ENCODE measurements at places on chromosomes 6 and 20. TPM values are rescaled to one million over a fixed set of nuclear protein-coding genes. Genes with fewer than 3 reads are reported as not detected.

DNA sequence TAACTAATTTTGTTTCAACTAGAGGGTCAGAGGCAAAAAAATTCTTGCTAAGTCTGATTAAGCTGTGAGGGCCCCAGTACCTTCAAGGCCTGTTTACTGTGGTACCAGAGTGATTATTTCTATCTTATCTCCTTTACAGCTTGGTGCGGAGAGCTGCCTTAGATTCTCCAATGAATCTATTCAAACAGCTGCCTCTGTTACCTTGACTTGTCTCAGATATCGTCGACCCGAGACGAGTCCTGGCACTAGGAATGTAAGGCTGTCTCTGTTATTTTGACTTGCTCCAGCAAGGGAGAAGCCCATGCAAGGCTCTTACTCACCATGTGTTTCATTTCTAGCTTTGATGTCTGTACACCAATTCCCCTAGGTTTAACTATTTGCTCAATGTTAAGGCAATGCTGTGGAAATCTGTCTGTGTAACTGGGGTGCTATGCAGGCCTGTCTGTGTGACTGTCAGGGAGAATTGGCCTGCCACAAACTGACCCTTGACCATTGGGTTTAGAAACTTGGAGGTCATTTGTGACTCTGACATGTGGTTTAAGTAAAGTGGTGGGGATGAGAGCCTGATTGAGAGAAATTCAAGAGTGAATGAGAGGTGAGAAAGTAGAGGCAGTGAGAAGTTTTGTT is 10.4 kb upstream of the FKBPL start:
- H3K4me1 ChIP-seq: no peaks in the 10 kb centered on the region
- peaks cover 6% of the 10 kb centered on the region for H3K27me3 ChIP-seq
- no peak overlapping the region for H3K27ac ChIP-seq
- no peak overlapping the region for H3K4me3 ChIP-seq
- no peaks in the 10 kb centered on the region for H3K36me3 ChIP-seq
- DNase-seq: no peak

DNA sequence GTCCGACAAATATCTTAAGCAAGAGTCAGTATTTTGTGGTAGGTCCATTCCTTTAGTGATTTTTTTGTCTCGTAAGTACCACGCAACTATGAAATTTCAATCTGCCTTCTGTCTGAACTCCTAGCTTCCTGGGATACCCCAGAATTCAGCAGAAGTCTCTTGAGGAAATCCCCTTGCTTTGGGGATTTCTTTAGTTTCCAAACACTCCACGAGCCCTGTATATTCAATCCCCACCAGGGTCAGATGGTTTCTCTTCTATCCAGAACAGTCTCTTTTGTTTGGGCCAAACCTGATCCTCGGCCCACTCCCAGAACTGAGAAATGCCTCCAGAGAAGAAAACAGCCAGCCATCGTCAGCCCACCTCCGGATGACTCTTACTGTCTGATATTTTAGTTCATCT is 113.0 kb downstream of the CHD6 start:
- H3K4me3 ChIP-seq: no peak overlapping the region
- no peak for DNase-seq
- H3K4me1 ChIP-seq: peaks cover 18% of the 10 kb centered on the region
- H3K27me3 ChIP-seq: no peaks in the 10 kb centered on the region
- H3K27ac ChIP-seq: no peak overlapping the region

DNA sequence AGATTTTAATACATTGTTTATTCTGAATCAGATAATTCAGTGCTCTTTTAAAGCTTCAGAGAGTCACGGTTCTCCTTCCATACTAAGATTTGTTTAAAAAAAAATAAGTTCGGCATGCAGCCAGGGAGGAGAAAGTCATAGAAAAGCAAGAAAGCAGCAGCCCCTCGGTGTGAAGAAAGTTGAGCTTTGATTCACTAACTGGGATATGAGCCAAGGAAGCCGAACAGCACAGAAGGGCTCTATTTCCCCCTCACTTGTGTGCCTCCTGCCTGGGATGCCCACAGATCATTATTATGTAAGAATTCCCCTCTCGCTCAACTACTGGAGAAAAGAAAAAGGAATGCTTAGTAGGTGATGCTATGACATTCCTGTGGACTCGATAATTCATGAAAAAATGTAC is 69.3 kb upstream of the SYNJ2 start:
- DNase-seq: no peak
- H3K27me3 ChIP-seq: no peaks in the 10 kb centered on the region
- peaks cover 23% of the 10 kb centered on the region for H3K4me1 ChIP-seq
- H3K36me3 ChIP-seq: peaks cover 15% of the 10 kb centered on the region

- DNase-seq: no peak
- H3K36me3 ChIP-seq: no peaks in the 10 kb centered on the region
- H3K4me3 ChIP-seq: no peak overlapping the region
- no peaks in the 10 kb centered on the region for H3K27me3 ChIP-seq
- H3K27ac ChIP-seq: no peak overlapping the region
Observed at GRCh38 chr6:119602215-119603178, 252.9 kb upstream of the MAN1A1 start.

DNA sequence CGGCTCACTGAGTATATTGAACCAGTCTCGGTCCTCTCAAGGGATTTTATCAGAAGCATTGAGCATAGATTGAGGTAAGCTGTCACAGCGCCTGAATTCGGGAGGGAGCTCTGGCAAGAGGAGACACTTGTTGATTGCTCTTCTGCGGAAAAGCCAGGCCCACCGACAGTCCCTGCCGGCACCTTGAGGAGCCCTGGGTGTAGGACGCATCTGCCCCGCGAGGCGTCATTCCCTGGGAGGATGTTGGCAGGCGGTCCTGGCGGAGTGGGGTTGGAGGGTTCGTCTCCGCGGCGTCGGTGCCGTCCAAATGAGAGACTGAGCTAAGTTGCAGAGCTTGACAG is 843 bp downstream of the FBXO9 start:
- peak; percentile 4 for DNase-seq
- H3K4me3 ChIP-seq: peak overlapping the region; percentile 100
- peak overlapping the region; percentile 55 for H3K27ac ChIP-seq
- no peaks in the 10 kb centered on the region for H3K36me3 ChIP-seq
- peaks cover 6% of the 10 kb centered on the region for H3K27me3 ChIP-seq

DNA sequence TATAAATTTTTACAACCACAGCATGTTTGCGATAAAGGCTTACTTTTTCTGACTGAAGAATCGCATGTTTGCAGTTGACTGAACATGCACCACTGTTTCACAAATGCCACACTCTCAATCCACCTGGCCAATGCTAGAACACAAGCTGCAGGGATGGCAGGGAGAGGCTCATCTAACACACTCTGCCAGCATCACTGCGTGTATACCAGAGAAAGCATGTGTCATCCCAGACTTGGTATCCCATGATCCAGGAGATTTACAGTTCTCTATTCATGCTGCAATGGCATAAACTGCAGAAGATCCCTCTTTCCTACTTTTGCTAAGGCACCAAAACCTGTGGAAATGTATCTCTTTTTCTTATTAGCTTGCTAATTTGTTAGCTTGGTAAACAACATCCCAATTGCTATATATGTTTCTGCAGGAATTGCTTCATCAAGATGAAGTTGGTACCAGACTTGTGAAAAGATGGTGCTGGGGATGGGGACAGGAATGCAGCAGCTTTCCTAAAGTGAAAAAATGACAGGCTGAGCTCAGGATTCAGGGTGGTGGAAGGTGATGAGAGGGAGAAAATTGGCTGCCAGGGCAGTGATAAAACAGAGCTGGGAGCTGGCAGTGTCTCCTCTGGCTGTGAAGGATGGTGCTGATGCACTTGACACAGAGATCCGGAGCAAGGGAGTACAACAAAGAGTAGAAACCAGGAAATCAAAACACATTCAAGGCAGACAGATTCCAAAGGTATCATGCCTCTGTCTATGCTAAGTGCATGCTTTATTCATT is 186.9 kb downstream of the HIVEP2 start:
- H3K27me3 ChIP-seq: peaks cover 2% of the 10 kb centered on the region
- no peak for DNase-seq
- H3K36me3 ChIP-seq: peaks cover 37% of the 10 kb centered on the region
- no peak overlapping the region for H3K27ac ChIP-seq
- peaks cover 8% of the 10 kb centered on the region for H3K4me1 ChIP-seq

GRCh38 chr6:52566853-52567279 is 10.0 kb downstream of the TRAM2 start:
- peaks cover 71% of the 10 kb centered on the region for H3K4me1 ChIP-seq
- no peak for DNase-seq
- H3K27me3 ChIP-seq: no peaks in the 10 kb centered on the region
- no peaks in the 10 kb centered on the region for H3K36me3 ChIP-seq

GRCh38 chr6:11163932-11164331 is 52.4 kb upstream of the ERVFRD-1 start:
- H3K27ac ChIP-seq: peak overlapping the region; percentile 69
- H3K4me1 ChIP-seq: peaks cover 6% of the 10 kb centered on the region
- peaks cover 3% of the 10 kb centered on the region for H3K36me3 ChIP-seq
- H3K27me3 ChIP-seq: peaks cover 1% of the 10 kb centered on the region
- H3K4me3 ChIP-seq: no peak overlapping the region

- no peak overlapping the region for H3K4me3 ChIP-seq
- H3K36me3 ChIP-seq: no peaks in the 10 kb centered on the region
- no peak overlapping the region for H3K27ac ChIP-seq
Observed at GRCh38 chr6:39855356-39855995, 63.3 kb downstream of the DAAM2 start.

GRCh38 chr20:63246490-63247288 is 7.6 kb downstream of the NKAIN4 start:
- no peaks in the 10 kb centered on the region for H3K27me3 ChIP-seq
- no peak overlapping the region for H3K27ac ChIP-seq
- H3K4me1 ChIP-seq: no peaks in the 10 kb centered on the region
- no peaks in the 10 kb centered on the region for H3K36me3 ChIP-seq
- no peak for DNase-seq
- no peak overlapping the region for H3K4me3 ChIP-seq

DNA sequence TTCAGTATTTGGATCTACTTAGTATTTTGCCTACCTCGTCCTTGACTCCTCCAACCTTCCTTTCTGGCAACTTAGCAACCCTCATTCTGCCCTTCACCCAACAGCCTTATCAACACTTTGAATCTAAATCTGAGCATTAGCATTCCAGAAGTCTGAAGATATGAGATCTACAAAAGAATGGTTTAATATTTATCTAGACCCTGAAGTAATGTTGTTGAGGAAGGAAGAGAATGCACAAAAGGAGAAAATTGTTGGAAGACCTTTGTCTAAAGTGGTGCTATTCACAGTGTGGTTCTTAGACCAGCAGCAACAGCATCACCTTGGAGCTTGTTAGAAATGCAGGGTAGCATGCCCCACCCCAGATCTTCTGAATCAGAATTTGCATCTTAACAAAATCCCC is 198.2 kb upstream of the PLCB4 start:
- H3K4me1 ChIP-seq: no peaks in the 10 kb centered on the region
- H3K4me3 ChIP-seq: no peak overlapping the region
- no peaks in the 10 kb centered on the region for H3K27me3 ChIP-seq
- DNase-seq: no peak
- H3K27ac ChIP-seq: no peak overlapping the region

- H3K27me3 ChIP-seq: no peaks in the 10 kb centered on the region
- peaks cover 19% of the 10 kb centered on the region for H3K36me3 ChIP-seq
- no peak for DNase-seq
- no peak overlapping the region for H3K27ac ChIP-seq
- peaks cover 4% of the 10 kb centered on the region for H3K4me1 ChIP-seq
Observed at GRCh38 chr6:158338311-158339112, 26.2 kb downstream of the TULP4 start.

DNA sequence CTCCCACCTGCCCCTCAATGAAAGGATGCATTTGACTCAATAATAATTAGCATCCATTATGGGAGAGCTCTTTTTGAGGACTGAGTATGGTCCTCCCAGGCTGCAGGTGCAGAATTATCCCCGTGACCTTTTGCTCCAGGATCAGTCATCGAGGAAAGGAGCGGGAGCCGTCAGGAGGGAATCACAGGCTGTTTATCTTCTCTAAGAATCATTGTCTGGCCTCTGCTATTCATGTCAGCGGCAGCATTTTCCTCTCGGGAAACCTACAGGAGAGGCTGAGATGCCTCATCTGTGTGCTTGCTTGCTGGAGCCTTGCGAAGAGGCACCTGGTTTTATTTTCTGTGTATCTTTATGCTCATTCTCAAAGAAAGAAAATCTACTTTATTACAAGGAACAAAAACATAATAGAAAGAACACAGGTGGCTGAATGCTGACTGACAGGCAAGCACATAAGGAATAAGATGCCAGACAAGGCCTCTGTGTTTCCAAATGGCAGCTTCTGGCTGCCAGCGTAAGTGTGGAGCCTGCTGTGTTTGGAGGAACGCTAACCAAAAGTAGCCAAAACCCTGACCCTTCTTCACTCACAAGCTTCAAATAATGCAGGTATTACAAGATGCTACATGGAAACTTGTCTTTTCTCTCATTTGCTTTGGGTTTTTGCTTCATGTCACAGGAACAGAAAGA is 539.1 kb upstream of the MARCKS start:
- no peaks in the 10 kb centered on the region for H3K36me3 ChIP-seq
- no peaks in the 10 kb centered on the region for H3K4me1 ChIP-seq
- no peaks in the 10 kb centered on the region for H3K27me3 ChIP-seq
- no peak for DNase-seq

GRCh38 chr20:17431621-17432364 is 99.4 kb downstream of the BFSP1 start:
- H3K4me1 ChIP-seq: no peaks in the 10 kb centered on the region
- no peak overlapping the region for H3K27ac ChIP-seq
- H3K27me3 ChIP-seq: peaks cover 3% of the 10 kb centered on the region
- no peak overlapping the region for H3K4me3 ChIP-seq
- peak; percentile 15 for DNase-seq
- H3K36me3 ChIP-seq: no peaks in the 10 kb centered on the region

DNA sequence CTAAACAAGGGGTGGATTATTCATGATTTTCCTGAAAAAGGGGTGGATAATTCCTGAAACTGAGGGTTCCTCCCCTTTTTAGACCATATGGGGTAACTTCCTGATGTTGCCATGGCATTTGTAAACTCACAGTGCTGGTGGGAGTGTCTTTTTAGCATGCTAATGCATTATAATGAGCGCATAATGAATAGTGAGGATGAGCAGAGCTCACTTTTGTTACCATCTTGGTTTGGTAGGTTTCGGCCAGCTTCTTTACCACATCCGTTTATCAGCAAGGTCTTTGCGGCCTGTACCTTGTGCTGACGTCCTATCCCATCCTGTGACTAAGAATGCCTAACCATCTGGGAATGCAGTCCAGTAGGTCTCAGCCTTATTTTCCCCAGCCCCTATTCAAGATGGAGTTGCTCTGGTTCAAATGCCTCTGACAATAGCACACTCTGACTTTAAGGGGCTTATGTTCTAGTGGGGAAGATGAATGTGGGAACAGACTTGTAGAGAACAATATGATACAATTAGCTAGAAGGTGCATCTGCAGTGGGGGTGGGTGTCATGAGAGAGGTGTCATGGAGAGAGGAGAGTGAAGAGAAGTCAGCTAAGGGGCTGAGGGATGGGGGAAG is 4.2 kb upstream of the GPR31 start:
- no peaks in the 10 kb centered on the region for H3K27me3 ChIP-seq
- H3K4me1 ChIP-seq: no peaks in the 10 kb centered on the region
- DNase-seq: no peak
- H3K4me3 ChIP-seq: no peak overlapping the region

- H3K27ac ChIP-seq: no peak overlapping the region
- no peak for DNase-seq
- H3K27me3 ChIP-seq: peaks cover 4% of the 10 kb centered on the region
- no peak overlapping the region for H3K4me3 ChIP-seq
- no peaks in the 10 kb centered on the region for H3K36me3 ChIP-seq
Observed at GRCh38 chr6:4489538-4489937, 286.7 kb upstream of the CDYL start.

- DNase-seq: no peak
- no peak overlapping the region for H3K4me3 ChIP-seq
- no peaks in the 10 kb centered on the region for H3K36me3 ChIP-seq
- H3K27me3 ChIP-seq: no peaks in the 10 kb centered on the region
- H3K4me1 ChIP-seq: no peaks in the 10 kb centered on the region
- H3K27ac ChIP-seq: no peak overlapping the region
Observed at GRCh38 chr6:7060769-7061516, 46.8 kb upstream of the RREB1 start.

DEFB129 gene
- not detected for polyA plus RNA-seq

CALHM4 gene
- polyA plus RNA-seq: not detected

CCN6 gene
- polyA plus RNA-seq: not detected

GRM1 gene
- not detected for polyA plus RNA-seq

TCF21 gene
- not detected for polyA plus RNA-seq

All from immature natural killer cell (primary cell).